Right lung (tissue), 10 donors: ENCODE measurements at places on chromosomes 6 and 20.

DNA sequence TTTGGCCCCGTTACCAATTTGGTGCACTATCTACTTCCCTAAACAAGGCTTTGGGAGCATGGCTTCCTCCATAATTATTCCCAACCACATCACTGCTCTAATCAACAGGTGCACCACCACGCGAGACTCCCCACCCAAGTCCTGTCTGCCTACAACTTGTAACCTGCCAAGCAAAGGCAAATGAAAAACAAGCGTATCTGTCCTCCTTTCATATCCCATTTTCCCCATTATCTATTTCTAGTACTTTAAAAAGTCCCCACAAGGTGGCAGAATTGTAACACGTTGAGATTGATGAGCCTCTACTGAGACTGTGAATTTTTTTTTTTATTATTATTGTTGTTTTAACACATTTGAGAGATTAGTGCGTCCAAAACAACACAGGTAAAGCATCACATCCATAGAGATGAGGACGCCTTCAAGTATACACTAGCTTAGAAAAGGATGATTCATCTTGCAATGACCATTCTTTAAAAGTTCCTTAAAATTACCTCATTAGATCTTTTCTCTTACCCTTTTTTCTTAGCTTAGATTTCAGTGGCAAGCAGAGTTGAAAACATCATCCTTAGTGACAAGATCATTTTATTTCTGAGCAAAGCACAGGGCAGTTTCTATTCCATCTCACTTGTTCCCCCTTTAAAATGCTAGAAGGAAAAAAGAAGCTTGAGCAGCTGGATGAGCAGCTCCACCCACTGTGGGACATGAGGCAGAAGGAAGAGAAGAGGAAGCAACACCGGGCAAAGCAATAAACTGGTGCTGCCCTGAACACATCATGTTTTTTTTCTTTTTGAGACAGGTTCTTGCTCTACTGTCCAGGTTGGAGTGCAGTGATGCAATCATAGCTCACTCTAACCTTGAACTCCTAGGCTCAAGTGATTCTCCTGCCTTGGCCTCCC, 210.8 kb downstream of the ARHGAP18 start:
- peak; percentile 36 for DNase-seq

- DNase-seq, result no peak
Measured at GRCh38 chr6:43097098-43097489, 21.0 kb downstream of the PTK7 start.

- no peak for DNase-seq
Measured at GRCh38 chr6:93453956-93454355, 34.6 kb upstream of the EPHA7 start.

- no peak for DNase-seq
Measured at GRCh38 chr6:111423960-111424846, 58.8 kb downstream of the REV3L start.

DNA sequence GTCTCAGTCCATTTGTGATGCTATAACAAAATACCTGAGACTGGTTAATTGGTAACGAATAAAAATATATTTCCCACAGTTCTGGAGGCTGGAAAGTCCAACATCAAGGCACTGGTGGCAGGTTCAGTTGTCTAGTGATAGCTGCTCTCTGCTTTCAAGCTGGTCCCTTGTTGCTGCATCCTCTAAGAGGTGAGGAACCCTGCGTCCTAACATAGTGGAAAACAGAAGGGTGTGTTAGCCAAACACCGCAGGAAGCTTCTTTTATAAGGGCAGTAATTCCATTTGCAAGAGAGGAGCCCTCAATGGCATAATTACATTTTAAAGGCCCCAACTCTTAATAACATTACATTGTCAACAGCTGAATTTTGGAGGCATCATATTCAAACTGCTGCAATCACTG, 372.7 kb downstream of the ADGRB3 start:
- no peak for DNase-seq

DNA sequence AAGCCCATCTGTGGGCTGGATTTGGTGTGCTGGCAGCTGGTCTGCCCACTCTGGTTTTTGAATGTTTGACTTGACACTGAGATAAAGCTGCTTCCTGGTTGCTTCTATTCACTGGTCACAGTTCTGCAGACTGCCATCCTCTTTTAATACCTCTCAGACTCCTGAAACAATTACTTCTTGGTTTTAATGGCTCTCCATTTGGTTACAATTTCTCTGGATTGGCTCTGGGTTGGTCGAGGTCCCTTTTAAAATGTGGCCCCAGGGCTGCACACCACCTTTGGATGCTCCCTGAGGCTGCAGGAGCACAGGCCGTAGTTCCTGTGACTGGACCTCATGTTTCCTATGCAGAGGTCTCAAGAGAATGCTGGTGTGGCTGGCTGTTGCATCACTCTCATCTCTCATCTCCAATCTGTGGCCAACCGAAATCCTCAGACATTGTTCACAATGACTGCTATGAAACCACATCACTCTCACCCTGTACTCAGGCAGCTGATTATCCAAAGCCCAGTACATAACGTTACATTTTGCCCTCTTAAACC, 98.5 kb downstream of the INSM1 start:
- no peak for DNase-seq

DNA sequence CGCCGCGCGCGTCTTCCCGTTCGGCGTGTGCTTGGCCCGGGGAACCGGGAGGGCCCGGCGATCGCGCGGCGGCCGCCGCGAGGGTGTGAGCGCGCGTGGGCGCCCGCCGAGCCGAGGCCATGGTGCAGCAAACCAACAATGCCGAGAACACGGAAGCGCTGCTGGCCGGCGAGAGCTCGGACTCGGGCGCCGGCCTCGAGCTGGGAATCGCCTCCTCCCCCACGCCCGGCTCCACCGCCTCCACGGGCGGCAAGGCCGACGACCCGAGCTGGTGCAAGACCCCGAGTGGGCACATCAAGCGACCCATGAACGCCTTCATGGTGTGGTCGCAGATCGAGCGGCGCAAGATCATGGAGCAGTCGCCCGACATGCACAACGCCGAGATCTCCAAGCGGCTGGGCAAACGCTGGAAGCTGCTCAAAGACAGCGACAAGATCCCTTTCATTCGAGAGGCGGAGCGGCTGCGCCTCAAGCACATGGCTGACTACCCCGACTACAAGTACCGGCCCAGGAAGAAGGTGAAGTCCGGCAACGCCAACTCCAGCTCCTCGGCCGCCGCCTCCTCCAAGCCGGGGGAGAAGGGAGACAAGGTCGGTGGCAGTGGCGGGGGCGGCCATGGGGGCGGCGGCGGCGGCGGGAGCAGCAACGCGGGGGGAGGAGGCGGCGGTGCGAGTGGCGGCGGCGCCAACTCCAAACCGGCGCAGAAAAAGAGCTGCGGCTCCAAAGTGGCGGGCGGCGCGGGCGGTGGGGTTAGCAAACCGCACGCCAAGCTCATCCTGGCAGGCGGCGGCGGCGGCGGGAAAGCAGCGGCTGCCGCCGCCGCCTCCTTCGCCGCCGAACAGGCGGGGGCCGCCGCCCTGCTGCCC, 1.1 kb downstream of the SOX4 start:
- no peak for DNase-seq

DNA sequence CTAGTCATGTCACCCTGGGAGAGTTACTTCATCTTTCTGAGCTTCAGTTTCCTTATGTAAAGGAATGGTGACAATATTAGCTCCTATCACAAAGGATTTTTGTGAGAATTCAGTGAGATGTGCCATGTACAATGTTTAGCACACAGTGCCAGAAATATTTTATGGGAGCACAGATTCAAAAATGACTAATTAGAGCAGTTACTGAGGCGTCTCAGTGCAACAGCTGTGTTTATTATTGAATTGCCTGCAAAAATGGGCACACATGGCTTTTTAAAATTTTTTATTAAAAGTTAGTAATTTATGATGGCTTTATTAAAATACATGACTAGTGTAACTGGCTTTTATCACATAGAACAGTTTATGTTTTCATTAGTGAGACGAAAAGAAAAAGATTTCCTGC, 134.3 kb upstream of the AHI1 start:
- no peak for DNase-seq
